Sciatic nerve (tissue), 2 donors: ENCODE measurements at places on chromosomes 7 and 10.

DNA sequence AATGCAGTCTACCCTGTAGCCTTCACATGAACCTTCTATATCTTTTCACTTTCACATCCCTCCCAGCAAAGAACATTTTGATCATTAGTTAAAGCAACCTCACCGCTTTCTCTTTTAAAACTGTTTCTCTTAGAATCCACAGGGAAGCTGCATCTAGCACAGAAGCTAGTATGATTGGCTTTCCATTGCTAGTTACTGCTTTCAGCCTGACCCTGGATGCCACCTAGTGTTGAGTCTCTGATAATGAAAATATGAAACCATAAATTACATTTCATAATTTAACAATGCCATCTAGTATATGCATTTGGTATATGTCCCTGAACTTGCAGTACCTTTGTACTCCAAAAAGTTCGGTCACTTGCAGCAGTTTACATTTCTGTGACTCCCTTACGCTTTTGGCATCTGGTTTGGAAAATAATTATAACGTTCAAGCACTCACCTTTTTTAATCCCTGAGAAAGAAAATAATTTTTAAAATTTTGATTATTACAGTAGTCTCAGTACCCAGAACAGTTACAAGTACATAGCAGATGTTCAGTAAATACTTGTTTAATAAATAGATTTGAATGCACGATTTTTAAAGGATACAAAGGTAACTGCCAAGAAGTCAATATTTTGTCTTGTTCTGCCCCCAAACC lies 22.7 kb downstream of the CISD1 start:
- DNase-seq: no peak

DNA sequence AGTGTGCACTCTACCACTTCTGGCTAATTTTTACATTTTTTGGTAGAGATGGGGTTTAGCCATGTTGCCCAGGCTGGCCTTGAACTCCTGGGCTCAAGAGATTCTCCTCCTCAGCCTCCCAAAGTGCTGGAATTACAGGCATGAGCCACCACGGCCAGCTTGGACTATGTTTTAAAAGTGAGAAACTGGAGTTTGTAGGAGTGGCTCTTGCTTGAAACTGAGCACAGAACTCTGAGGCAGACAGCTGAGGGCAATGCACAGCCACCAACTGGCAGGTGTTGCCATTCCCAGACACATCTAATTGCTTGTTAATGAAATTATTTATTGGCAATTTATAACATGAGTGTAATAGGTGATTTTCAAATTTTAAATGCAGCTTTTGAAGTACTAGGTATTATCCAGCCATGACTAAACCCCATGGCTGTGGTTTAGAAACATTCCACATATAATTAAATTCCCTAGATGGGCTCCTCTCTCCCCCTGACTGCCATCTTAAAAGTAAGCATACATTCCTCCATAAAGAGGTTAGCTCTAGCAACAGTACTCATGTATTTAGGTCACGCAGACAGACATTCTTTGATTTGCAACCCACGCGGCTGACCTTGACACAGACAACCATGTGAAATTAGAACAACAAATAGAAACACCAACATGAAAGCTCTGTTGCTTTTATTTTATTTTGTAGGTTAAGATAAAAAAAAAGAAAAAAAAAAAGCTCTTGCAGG lies 19.8 kb downstream of the PANK1 start:
- no peak for DNase-seq

GRCh38 chr7:84250452-84250851 lies 55.9 kb upstream of the SEMA3A start:
- no peak for DNase-seq

DNA sequence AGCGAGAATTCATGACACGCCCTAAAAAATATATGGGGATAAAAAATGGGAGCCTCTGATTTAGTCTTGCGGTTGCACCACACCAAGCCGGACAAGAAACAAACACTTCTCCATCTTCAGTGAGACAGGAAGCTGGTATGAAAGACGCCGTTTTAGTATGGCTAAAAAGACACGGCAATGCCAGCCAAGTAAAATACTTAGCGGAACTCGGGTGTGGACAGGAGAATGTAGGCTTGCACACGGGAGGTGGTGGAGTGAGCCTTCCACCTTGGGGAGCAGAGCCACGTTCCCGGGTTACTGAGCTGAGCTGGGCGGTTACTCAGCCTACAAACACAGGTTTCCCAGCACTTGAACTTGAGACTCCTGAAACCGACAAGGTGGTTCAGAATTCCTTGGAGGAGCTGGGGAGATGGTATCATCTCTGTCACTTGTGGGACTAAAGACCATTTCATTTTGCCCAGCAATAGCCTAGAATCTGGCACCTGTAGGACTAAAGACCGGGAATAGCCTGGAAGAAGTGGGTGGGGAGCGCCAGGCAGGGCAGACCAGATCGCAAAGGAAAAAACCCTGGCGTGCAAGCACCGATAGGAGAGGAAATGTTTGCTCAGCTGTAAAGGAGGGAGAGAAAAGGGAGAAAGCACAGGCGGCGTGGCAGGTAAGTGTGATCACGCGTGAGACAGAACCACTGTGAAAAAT lies 34.8 kb upstream of the SEPHS1 start:
- DNase-seq: no peak

- DNase-seq: no peak
Observed at GRCh38 chr7:88046839-88047573, 113.0 kb downstream of the ADAM22 start.

DNA sequence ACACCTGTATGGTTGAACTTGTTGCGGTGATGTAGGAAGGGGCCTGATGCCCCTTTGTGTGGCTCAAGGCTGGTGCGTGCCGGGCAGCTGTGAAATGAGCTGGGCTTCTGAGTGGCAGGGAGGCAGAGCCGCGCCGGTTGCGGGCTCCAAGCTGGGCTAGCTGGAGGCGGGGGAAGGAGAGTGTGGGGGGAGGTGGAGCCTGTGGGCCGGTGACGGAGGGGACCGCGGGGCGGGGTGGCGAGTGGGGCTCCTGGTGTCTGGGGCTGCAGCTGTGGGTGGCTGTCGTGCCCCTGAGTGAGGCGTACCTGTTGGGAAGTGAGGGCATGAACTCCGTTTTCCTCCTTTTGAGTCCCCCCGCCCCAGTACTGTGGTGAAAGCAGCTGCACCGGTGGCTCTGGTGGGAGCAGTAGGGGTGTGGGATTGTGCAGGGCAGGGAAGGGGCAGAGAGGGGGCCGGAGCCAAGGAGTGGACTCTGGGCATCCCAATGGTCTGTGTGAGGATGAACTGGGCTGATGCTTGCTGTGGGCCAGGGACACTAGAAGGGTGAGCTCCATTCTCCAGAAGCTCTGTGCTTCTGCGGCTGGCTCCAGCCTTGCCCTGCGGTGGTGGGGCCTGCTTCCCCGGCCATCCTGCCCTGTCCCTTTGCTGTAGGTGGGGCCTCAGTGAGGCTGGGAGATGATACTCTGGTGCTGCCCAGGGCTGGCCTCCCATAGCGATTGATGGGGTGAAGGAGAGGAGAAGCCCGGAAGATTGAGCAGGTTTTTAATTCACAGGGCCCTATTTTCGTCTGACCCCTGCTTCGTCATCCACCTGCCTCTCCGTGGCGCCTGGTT lies 41.7 kb downstream of the INPP5A start:
- no peak for DNase-seq

GRCh38 chr7:50333221-50333651 lies 28.7 kb downstream of the IKZF1 start:
- no peak for DNase-seq

DNA sequence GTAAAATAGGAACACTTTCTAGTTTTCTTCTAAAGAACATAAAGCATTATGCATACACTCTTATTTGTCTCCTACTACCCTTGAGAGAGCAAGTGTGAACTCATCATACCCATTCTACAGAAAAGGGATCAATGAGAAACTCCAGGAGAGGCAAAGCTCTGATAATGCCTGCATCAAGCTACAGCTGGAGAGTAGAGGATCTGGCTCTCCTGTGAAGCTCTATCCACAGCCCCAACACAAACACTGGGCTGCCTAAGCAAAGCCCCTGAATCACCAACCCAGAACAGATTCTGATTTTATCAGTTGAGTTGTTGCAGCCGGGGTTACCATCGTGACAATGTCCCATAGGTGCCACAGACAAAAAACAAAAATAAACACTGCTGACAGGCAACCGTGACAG lies 74.9 kb downstream of the NUDCD3 start:
- no peak for DNase-seq

DNA sequence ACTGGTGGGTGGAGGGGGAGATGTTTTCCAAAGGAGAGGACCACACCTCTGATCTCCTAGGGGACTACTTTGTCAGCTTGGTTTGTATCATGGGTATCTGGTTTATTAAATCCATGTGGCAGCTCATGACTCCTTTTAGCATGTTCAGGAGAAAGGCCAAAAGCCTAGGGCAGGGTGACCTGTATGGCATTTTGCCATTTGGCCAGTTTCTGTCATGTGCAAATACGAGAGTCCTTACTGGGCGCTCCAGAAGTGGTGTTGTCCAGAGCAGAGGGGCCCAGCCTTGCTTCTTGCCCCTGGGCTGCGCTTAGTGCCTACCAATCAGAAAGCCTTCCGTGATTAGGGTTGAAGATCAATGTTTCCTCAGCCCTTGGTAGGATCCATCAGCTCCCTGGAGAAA lies 31.0 kb downstream of the ADRA2A start:
- DNase-seq: no peak

DNA sequence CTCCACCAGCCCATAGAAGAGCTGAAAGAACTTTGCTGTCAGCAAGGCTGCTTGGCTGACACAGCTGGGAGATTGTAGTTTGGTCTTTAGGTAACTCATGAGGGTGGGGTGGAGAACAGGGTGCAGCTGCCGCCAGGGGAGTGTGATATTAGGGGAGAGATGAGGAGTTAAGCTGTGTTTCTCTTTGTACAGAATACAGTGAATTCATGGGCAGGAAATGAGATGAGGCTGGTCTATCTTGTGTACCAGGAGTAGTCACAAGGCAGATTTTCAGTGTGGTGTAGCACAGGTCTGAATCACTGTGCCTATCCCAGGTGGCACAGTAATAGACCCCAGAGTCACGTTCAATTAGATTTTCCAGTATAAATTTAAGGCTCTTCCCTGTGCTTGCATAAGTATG lies 56.6 kb upstream of the TARP start:
- no peak for DNase-seq

DNA sequence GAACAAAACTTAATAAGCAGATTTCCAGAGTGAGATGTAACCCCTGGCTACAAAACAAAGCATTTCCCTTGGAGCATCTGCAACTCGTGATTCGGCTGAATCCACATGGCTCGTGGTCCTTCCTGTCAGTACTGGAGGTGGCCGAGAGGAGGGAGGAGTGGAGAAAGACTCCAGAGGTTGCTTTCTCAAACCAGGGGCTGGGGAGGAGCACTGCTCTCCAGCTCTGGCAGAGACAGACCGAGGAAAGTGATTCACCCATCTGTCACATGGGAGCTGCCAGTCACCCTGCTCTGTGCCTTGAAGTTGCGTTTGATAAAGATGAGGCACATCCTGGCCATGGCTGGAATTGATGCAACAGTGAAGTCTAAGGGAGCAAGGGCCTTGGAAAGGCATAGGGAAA lies 72.7 kb downstream of the COL13A1 start:
- DNase-seq: no peak

GRCh38 chr7:20596653-20597052 lies 18.8 kb upstream of the ABCB5 start:
- DNase-seq: no peak

DNA sequence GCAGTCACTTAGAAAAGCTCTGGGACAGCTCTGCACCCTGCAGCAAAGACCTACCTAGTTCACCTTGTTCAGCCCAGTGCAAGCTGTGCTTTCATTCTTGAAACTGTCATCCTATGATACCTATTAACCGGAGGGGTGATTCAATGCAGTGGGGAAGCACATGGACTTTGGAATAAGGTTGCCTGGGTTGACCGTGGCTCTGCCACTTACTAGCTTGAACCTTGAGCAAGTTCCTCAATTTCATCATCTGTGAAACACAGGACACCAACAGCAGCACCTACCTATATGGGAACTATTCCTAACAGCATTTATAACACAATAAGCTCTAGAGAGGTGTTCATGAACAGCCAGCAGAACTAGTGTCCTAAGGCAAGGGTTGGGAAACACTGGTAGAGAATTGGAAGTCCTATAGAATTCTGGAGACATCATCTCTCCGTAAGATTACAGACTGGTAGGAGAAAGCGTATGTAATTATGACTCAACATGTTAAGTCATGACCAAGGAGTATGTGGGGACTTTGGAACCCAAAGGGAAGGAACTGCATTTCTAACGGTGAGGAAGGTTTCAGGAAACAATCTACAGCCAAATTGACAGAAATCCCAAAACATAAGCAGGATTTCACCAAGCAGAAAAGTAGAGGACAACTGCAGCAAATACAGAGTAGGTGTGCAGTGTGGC lies 270.0 kb downstream of the USP6NL start:
- no peak for DNase-seq
